AG09319 (cell line): ENCODE measurements at places on chromosomes 1 and 21.

GRCh38 chr1:108141621-108142020, 58.5 kb downstream of the SLC25A24 start:
- DNase-seq, result no peak

GRCh38 chr1:2990376-2991115, 30.7 kb upstream of the ACTRT2 start:
- DNase-seq, result no peak

DNA sequence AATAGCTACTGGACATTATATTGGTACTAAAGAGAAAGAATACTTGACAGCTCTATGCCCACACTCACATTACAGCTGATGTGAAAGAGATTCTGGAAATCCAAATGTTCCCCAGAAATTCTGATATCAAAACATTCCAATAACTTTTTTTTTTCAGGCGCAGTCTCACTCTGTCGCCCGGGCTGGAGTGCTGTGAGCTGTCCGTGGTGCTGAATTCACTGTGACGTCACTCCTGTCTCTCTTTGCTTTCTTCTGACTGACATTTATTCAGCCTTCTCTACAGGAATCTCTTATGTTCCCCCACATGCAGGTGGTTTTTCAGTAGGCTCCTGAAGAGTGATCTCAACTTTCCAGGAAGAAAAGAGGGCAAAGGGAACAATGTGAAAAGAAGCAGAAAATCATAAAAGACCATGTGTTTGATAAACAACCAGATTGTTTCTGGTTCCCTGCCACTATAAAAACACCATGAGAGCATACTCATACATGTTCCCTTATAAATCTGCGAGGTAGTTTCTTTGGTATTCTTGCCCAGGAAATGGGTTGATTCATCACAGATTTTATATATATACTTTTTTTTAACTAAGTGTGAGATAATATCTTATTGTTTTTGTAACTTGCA, 6.2 kb downstream of the S100A7A start:
- DNase-seq, result no peak

DNA sequence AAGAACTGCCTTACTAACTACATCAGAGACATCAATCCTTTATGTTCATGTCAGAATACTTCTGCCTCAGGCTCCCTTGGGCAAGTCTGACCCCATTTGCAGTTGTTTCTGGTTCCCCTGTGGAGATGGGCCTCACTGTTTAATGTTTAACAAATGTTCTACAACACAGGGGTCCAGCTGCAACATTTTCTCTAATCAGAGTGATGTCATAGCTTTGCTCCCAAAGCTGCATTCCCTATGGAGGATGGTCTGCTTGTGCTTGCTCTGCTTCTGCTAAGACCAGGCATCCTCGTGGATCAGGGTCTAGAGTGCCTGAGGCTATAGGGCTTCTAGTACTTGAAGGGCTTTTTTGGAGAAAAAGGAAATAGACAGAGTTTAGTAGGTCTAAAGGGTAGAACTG, 1071.2 kb downstream of the TTLL7 start:
- no peak for DNase-seq
